ENCODE measurements at places on chromosomes 5 and 9.

GRCh38 chr9:134356496-134357470 is 30.5 kb downstream of the RXRA start:
- DNase-seq: no peak

- DNase-seq: peak; percentile 28
Observed at GRCh38 chr5:10335711-10336470, 17.6 kb upstream of the MARCHF6 start.

- DNase-seq: no peak
Observed at GRCh38 chr9:84212982-84213381, 127.6 kb downstream of the SLC28A3 start.

GRCh38 chr5:139038613-139039305 is 159.4 kb downstream of the SIL1 start:
- DNase-seq: peak; percentile 6

DNA sequence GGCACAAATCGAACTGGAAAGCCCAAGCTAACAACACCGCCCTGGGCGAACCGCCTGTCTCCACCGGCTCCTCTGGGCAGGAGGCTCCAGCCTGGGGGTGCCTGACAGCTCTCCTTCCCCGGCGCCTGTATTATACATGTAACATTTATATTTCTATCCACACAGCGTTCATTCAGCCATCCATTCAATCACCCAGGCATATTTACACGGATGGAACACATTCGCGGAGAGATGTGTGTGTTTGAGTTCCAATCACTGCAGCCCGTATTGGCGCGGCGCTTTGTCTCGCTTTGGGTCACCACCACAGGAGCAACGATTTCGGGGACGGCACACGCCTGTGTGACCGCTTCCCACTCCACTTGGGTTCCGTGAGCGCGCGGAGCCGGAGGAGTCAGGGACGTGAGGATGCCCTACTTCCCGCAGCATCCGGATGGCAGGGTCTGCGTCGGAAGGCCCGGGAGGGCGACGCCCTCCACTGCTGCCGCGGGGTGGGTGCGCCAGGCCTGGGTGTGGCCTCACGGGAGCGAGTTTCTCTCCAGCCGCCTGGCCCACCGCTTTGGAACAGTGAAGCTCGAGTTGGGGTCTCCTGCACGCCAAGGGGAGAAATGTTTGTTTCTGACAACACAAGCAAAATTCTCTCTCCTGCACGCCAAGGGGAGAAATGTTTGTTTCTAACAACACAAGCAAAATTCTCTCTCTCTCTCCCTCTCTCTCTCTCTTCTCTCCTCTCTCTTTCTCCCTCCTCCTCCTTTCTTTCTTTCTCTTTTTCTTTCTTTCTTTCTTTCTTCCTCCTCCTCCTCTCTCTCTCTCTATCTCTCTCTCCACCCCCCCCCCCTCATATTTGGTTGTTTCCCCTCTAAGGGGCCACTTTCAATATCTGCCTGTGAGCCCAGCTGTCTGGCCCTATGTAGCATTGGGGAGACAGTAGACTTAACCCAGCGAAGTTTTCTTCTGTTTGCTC is 1.1 kb upstream of the SV2C start:
- no peak for DNase-seq

DNA sequence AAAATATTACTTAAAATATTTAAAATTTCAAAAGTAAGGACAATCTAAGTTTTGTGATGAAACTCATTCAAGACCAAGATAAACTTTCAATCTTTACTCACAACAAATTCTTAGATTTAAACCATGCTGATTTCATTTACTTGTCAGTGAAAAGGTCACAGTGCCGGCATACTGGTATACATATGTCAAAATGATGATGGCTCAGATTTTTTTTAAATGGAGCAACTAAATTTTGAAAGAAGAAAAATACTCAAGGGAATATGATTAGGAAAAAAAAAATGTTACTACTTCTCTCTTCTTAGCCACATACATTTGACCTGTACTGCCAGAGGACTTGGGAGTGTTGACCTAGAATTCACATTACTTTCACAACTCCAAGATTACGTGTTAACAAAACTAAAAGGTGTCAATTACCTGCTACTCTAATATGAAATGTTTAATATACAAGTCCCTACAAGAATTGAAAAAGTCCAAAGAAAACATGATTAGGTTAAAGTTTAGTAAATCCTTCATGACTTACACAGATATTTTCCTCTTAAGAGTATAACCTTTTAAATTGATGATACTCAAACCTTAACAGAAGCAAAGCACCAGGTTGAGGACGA is 4.6 kb downstream of the EFNA5 start:
- no peak for DNase-seq

- DNase-seq: no peak
Observed at GRCh38 chr5:51895834-51896233, 512.6 kb downstream of the ISL1 start.

- DNase-seq: no peak
Observed at GRCh38 chr9:32430720-32431119, 46.3 kb downstream of the ACO1 start.

- DNase-seq: no peak
Observed at GRCh38 chr9:136921718-136922117, 22.8 kb downstream of the FBXW5 start.

- DNase-seq: no peak
Observed at GRCh38 chr9:36924757-36925432, 109.2 kb downstream of the PAX5 start.

DNA sequence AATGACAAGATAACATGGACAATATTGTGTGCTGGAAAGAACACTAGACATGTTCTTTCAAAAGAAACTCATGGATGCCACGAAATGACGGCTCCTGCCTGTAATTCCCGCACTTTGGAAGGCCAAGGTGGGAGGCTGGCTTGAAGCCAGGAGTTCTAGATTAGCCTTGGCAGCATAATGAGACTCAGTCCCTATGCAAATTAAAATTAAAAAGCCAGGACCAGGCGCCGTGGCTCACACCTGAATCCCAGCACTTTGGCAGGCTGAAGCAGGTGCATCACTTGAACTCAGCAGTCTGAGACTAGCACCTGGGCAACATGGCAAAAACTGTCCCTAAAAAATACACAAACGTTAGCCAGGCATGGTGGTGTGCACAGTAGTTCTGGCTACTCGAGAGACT is 814.2 kb downstream of the BRINP1 start:
- DNase-seq: no peak

DNA sequence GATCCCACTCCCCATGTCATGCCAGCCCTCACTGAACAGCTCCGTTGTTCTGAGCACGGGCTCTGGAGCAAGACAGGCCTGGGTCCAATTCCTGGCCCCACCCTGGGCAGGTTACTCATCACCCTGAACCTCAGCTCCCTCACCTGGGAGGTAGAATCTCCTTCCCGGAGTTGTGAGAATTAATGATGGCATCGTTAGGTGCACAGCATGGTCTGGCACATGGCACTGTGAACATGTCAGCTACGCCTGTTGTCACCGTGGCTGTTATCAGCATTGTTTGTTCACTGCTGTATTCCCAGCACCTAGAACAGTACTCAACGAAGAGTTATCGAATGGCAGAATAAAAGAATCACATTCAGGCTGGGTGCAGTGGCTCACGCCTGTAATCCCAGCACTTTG is 43.0 kb downstream of the LRSAM1 start:
- no peak for DNase-seq

DNA sequence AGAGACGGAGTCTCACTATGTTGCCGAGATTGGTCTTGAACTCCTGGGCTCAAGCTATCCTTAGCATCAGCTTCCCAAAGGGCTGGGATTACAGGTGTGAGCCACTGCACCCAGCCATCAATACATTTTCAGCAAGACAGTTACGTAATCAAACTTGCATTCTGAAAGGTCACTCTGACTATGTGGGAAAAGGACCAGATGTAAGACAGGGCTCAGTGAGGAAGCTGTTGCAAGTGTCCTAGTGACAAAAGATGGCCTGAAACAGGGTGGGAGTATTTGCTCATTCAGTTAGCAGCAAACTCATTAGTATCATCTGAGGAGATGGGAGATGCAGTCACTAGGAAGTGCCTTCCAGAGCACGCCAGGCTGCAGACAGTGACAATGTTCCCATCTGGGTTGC is 16.9 kb downstream of the MED27 start:
- no peak for DNase-seq

DNA sequence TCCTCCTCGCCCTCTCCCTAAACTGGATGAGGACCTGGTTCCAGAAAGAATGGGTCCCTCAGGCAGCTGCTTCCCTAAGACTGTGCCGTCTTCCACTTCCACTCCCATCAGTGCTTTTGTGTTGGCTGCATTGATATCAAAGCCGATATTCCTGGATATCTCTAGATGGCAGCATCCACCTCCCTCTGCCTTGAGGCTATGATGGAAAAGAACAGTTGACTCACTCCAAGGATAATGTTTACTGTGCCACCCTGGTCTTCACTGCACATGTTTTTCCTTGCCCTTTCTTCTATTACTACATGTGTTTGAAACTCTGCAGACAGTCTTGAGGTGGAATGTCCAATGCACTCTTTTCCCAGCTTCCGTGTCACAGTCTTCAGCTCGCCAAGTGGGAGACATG is 211.6 kb downstream of the MAST4 start:
- DNase-seq: peak; percentile 7

DNA sequence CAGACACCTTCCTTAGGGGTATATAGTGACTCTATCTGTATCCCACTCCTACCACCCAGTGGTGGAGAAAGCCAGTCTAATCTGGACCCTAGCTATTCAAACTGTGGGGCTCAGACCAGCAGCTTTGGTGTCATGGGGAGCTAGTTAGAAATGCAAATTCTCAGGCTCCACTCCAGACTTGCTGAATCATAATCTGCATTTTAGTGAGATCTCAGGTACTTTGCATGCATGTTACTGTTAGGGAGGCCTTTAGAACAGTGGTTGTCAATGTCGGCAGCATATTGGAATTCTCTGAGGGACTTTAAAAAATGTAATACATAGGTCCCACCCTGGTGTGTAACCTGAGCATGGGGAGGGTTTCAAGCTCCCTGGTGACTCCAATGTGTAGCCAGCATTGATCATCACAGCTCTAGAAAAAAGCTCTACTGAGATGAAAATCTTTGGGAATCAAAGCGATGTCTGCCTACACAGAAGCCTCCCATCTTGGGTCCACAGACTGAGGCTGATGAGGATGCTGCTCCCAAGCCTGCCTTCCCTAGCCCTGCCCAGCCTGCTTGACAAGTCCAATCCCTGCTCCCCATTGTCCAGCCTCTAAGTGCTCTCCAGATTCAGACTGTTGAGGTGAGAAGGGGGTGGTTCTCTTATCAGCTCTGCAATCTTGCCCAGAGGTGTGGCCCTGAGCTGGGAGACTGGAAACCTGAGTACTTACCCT is 11.9 kb upstream of the GM2A start:
- no peak for DNase-seq

DNA sequence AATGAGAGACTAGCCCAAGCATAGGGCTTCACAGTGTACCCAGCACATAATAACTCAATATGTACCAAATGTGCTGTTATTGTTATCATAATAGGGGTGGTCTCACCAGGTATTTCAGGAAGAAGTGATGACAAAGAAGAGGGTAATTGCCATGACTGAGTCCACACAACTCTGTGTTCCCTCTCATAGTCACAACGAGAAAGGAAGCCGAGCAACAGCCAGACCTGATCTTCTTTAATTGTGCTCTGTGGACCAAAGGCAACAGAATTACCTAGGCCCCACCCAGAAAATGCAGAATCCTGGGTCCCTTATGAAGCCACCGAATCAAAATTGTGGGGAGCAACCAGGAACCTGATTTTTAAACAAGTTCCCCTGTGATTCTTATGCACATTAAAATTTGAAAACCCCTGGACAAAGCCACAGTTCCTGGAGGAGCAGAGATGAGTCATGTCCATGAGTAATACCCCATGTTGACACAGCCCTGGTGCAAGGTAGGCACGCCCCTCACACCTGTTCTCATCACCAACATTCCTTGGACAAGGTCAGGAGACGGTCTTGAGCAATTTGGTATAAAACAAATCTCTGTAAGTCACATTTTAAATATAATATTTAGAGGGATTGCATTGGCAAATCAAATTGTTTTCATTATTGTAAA is 5.2 kb downstream of the FGF1 start:
- DNase-seq: peak; percentile 65

DNA sequence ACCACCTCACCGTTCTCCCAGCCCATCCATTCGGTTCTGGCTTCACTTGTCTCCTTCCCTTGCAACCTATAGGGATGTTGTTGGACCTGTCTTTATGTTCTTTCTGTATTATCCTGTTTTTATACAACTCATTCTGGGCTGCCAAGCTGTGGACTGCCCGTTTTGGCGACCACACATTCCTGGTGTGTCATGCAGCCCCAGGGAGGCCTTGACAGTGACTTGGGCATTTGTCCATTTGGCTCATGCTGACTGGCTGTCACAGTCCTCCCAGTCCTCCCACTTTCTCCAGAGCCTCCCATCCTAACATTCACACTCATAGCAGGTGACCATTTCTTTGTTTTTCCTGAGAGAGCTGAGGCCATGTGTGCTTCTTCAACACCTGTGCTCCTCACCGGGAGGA is 136.4 kb downstream of the SLF1 start:
- DNase-seq: no peak

DNA sequence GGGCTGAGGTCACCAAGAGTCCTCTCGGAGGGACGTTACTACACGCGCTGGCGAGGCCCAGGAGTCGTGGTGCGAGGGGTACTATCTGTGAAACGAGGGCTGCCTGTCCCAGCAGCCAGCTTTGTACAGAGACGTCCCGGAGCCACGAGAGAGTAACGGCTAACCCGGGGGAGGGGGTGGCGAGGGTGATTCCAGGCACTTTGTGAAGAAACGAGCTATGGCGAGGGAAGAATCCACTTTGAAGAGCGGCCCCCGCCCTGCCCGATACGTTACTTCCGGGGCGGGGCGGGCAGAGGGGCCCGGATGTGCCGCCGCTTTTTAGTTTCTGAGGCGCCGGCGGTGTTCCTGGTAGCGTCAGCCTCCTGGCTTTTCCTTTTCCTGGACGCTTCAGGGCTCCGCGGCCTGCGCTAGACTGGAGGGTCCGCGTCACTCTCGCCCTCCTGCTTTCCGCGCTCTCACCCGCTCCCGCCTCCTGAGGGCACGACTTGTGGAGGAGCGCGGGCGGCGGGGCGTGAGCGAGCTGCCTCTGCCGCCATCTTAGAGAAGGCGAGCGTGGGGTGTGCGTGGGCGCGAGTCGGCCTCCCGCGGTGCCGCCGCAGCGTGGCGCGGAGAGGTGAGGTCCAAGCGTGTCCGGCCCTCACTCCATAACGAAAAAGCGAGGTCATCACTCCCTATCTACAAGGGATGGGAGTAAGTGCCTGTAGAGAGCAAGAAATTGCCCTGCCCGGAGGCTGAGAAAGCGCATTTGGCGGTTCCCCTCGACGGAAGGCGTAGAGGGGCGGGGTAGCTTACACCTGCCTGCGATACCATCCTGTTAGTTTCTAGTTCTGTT is 580 bp upstream of the RFX3 start:
- DNase-seq: peak; percentile 74

- no peak for DNase-seq
Observed at GRCh38 chr5:61837788-61838187, 468.2 kb upstream of the KIF2A start.

DNA sequence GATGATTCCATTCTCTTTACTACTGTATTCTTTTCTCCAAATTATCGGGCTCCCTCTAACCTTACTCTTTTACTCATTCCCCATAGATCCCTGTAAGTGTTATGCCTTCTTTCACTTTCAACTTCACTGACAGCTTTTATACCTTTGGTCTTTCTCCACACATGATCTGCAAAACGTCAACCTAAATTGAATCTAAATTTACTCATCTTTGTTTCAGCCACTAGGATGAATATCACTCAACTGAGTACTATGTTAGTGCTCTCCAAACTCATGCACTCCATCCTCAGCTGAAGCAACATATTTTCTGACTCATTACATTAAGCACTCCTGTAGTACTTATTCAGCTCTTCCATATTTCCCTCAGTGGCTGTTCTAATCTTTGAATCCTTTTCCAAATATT is 133.4 kb downstream of the ADAMTS19 start:
- DNase-seq: no peak
